ENCODE measurements at places on chromosomes 5 and 9. TPM values are rescaled to one million over a fixed set of nuclear protein-coding genes. Genes with fewer than 3 reads are reported as not detected.

- DNase-seq, result no peak
- no peak overlapping the region for H3K27ac ChIP-seq
- H3K4me3 ChIP-seq, result no peak overlapping the region
- H3K36me3 ChIP-seq, result no peaks in the 10 kb centered on the region
These were observed 195.9 kb upstream of the RAD23B start for GRCh38 chr9:107087222-107087621.

GRCh38 chr9:135130207-135130976 is 42.9 kb downstream of the OLFM1 start:
- no peak for DNase-seq
- H3K27me3 ChIP-seq, result peaks cover 24% of the 10 kb centered on the region
- H3K36me3 ChIP-seq, result no peaks in the 10 kb centered on the region
- H3K27ac ChIP-seq, result peak overlapping the region; percentile 48
- peaks cover 48% of the 10 kb centered on the region for H3K4me1 ChIP-seq

The FOXD1 gene
- not detected for total RNA-seq

The SPATA9 gene
- not detected for total RNA-seq

DNA sequence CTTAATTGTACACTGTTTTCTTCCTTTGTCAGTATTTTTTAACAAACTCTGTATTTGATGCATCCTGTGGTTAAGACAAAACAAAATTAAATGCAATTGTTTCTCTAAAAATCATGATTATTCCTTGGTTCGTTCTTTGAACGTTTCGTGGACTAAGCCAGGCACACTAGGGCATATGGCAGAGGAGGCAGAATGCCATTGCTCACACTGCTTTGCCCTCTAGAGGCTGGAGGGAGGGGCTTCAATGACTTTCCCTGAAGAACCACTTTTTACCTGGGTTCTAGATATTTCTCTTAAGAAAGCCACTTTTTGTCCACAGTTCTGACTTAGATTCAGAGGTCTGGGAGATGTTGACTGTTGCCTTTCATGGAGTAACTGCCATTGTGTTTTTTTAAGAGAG is 236.2 kb upstream of the ADAMTSL1 start:
- H3K4me3 ChIP-seq, result no peak overlapping the region
- no peak overlapping the region for H3K27ac ChIP-seq
- no peak for DNase-seq
- no peaks in the 10 kb centered on the region for H3K4me1 ChIP-seq

DNA sequence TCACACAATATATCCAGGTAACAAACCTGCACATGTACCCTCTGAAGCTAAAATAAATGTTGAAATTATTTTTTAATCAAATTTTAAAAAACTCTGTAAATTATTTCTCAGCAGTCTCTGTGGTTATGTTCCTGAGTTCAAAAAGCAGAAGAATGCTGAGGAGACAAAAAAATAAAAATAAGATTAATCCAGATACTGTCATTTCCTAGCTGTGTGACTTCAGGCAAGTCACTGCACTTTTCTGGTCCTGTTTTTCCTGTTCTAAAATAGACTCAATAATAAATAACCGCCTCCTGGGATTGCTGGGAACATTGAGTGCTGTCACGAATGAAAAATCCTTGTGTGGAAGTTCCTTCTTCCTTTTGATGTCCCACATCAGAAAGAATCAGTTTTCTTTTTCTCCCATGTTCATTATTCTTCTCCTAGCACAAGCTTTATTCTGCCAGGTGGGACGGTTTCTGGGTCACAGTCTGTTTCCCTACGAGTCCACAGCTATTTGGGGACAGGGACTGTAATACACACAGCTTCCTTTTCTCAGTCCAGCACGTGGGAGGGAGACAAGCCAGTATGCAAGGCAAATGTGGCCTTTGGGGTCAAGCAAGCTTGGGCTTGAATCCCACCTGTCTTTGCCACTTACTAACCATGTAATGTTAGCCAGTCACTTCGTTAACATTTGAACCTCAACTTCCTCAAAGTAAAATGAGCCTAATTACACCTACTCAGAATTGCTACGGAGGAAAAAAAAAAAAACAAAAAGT is 156.9 kb downstream of the TRIM32 start:
- H3K27me3 ChIP-seq, result no peaks in the 10 kb centered on the region
- peaks cover 3% of the 10 kb centered on the region for H3K4me1 ChIP-seq
- no peak overlapping the region for H3K4me3 ChIP-seq
- DNase-seq, result no peak
- no peak overlapping the region for H3K27ac ChIP-seq
